ENCODE measurements at places on chromosomes 5 and 9. TPM values are rescaled to one million over a fixed set of nuclear protein-coding genes. Genes with fewer than 3 reads are reported as not detected.

- no peak overlapping the region for H3K27ac ChIP-seq
- no peaks in the 10 kb centered on the region for H3K27me3 ChIP-seq
- no peaks in the 10 kb centered on the region for H3K4me1 ChIP-seq
- no peak overlapping the region for H3K4me3 ChIP-seq
These were observed 386.6 kb upstream of the RPS23 start for GRCh38 chr5:82664732-82665131.

DNA sequence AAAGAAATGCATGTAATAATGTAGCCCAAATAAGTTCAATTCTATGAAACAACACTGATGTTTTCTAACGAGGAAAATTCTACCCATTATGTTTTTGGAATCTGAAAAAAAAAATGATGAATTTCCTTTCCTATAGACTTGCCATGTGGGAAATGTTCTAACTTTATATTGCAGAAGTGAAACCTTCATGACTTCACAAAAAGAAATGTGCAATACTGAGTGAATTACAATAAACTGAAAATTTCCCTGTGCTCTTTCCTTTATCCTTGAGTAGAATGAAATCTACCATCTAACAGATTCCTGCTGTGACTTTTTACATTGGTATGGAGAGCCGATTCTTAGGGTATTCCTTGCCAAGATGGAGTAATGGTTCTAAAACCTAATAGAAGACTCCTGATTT lies 1622.5 kb downstream of the MAT2B start:
- no peak for DNase-seq
- H3K27me3 ChIP-seq: no peaks in the 10 kb centered on the region
- H3K27ac ChIP-seq: no peak overlapping the region
- no peak overlapping the region for H3K4me3 ChIP-seq
- H3K36me3 ChIP-seq: no peaks in the 10 kb centered on the region
- no peaks in the 10 kb centered on the region for H3K4me1 ChIP-seq

DNA sequence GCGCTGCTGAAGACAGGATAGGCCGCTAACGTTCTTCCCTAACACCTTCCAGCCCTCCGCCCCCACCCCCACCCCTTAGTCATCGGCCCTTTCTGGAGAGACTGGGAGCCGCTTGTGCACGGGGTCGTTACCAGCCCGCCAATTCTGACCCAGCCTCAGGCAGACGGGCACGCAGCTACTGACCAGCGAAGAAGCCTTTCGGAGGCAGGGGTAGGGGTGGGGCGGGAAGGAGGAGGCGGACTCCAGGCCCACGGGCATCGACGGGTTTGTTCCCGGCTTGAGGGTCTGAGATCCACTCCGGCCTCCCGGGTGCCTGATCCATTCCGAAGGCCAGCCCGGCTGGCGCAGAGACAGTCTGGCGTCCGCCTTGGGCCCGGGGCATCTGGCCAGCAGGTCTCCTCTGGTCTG lies 729 bp upstream of the HAND1 start:
- peaks cover 41% of the 10 kb centered on the region for H3K4me1 ChIP-seq
- H3K4me3 ChIP-seq: peak overlapping the region; percentile 63
- DNase-seq: no peak
- H3K27me3 ChIP-seq: peaks cover 99% of the 10 kb centered on the region
- H3K27ac ChIP-seq: no peak overlapping the region

Gene AFF4
- total RNA-seq: 63.0 TPM

GRCh38 chr5:36877667-36878391 lies 1.3 kb downstream of the NIPBL start:
- H3K4me1 ChIP-seq: peaks cover 4% of the 10 kb centered on the region
- DNase-seq: no peak
- H3K4me3 ChIP-seq: peak overlapping the region; percentile 96
- H3K27ac ChIP-seq: peak overlapping the region; percentile 100
- no peaks in the 10 kb centered on the region for H3K36me3 ChIP-seq

Gene CCDC171
- 1.7 TPM for total RNA-seq

GRCh38 chr9:137070906-137071275 lies 534 bp upstream of the SAPCD2 start:
- peaks cover 15% of the 10 kb centered on the region for H3K27me3 ChIP-seq
- H3K4me1 ChIP-seq: peaks cover 6% of the 10 kb centered on the region
- no peak overlapping the region for H3K27ac ChIP-seq
- no peaks in the 10 kb centered on the region for H3K36me3 ChIP-seq

- DNase-seq: peak; percentile 33
- peaks cover 19% of the 10 kb centered on the region for H3K4me1 ChIP-seq
- no peaks in the 10 kb centered on the region for H3K36me3 ChIP-seq
- no peaks in the 10 kb centered on the region for H3K27me3 ChIP-seq
These were observed 51.9 kb downstream of the COL27A1 start for GRCh38 chr9:114207034-114207810.

GRCh38 chr5:106985174-106985573 lies 685.6 kb downstream of the EFNA5 start:
- H3K4me3 ChIP-seq: no peak overlapping the region
- no peak overlapping the region for H3K27ac ChIP-seq
- H3K27me3 ChIP-seq: no peaks in the 10 kb centered on the region
- no peaks in the 10 kb centered on the region for H3K36me3 ChIP-seq

GRCh38 chr9:110131499-110131898 lies 76.5 kb downstream of the C9orf152 start:
- no peak for DNase-seq
- peaks cover 54% of the 10 kb centered on the region for H3K4me1 ChIP-seq
- no peaks in the 10 kb centered on the region for H3K27me3 ChIP-seq
- H3K36me3 ChIP-seq: peaks cover 4% of the 10 kb centered on the region

GRCh38 chr5:179974246-179974945 lies 66.7 kb upstream of the TBC1D9B start:
- peaks cover 22% of the 10 kb centered on the region for H3K36me3 ChIP-seq
- H3K4me3 ChIP-seq: no peak overlapping the region
- no peak overlapping the region for H3K27ac ChIP-seq
- no peaks in the 10 kb centered on the region for H3K4me1 ChIP-seq

DNA sequence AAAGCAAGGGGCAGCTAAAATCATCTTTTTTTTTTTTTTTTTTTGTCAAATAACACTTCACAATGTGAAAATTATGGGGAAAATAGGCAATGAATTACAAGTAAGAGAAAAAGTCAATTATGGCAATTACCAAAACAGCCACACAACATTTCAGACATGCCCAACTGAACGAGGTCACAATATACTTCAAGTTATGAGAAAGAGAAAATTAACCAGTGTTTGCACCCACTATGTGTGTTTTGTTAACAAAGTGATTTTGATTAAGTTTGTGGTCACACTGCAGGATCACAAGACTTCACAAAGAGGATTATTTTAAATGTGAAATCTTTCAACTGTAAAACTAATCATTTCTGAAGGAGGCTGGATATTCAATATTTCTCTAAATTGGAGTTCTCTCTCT lies 1032.8 kb upstream of the DMAC1 start:
- no peaks in the 10 kb centered on the region for H3K36me3 ChIP-seq
- no peak overlapping the region for H3K27ac ChIP-seq
- H3K27me3 ChIP-seq: no peaks in the 10 kb centered on the region
- H3K4me1 ChIP-seq: peaks cover 3% of the 10 kb centered on the region
- H3K4me3 ChIP-seq: no peak overlapping the region

DNA sequence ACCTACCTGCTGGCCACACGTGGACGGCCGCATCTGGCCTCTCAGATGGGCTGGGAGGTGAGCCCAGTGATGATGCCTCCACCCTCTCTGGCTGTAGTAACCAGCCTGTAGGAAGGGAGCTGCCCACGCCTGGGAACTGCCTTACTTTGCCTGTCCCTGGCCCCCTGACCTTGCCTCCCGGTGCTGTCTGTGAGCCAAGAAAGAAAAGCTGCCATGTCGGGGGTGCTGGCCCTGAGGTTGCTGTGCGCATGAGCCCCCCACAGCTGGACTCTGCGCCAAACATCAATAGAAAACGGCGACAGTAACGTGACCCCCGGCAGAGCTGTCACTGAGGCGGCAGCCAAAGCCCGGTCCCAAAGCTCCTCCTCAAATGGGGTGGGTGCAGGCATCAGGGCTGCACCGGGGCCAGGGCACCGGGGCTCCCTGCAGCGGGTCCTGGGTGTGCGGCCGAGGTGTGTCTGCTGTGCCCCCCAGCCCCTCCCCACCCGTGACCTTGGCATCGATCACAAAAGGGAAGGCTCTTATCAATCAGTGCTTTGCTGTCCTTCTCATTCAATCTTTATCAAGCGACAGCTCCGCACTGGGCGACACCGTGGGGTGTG lies 15.3 kb upstream of the SLC9A3 start:
- no peak overlapping the region for H3K4me3 ChIP-seq
- no peaks in the 10 kb centered on the region for H3K4me1 ChIP-seq
- H3K27ac ChIP-seq: no peak overlapping the region
- H3K36me3 ChIP-seq: no peaks in the 10 kb centered on the region
- DNase-seq: no peak

DNA sequence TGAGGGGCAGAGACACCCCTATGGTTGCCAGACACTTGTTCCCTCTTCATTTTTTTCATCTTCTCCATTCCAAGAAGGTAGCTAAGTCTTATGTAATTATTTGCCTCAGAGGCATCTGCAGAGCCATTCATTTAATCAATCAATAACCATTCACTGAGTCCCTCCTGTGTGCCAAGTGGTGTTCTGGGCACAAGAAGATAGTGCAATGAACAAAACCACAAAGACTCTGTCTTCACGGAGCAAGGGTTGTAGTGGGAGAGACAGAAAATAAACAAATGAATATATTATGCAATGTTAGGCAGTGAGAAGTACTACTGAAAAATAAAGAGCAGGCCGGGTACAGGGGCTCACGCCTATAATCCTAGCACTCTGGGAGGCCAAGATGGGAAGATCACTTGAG lies 41.4 kb upstream of the CTNNA1 start:
- no peaks in the 10 kb centered on the region for H3K36me3 ChIP-seq
- no peaks in the 10 kb centered on the region for H3K4me1 ChIP-seq
- no peaks in the 10 kb centered on the region for H3K27me3 ChIP-seq
- no peak for DNase-seq
- H3K4me3 ChIP-seq: no peak overlapping the region

GRCh38 chr5:11596657-11597071 lies 307.6 kb downstream of the CTNND2 start:
- no peak for DNase-seq
- H3K4me3 ChIP-seq: no peak overlapping the region
- no peaks in the 10 kb centered on the region for H3K36me3 ChIP-seq

- H3K27ac ChIP-seq: peak overlapping the region; percentile 64
- H3K27me3 ChIP-seq: no peaks in the 10 kb centered on the region
- H3K4me1 ChIP-seq: peaks cover 19% of the 10 kb centered on the region
- DNase-seq: no peak
These were observed 44.2 kb upstream of the ITGA1 start for GRCh38 chr5:52743529-52743928.

- no peaks in the 10 kb centered on the region for H3K27me3 ChIP-seq
- no peak for DNase-seq
- H3K4me3 ChIP-seq: no peak overlapping the region
These were observed 51.8 kb upstream of the CDKN2B start for GRCh38 chr9:22060831-22061383.

GRCh38 chr5:100889165-100889743 lies 13.8 kb downstream of the ST8SIA4 start:
- no peaks in the 10 kb centered on the region for H3K27me3 ChIP-seq
- no peaks in the 10 kb centered on the region for H3K4me1 ChIP-seq
- no peak overlapping the region for H3K4me3 ChIP-seq
- no peak for DNase-seq
- no peaks in the 10 kb centered on the region for H3K36me3 ChIP-seq

GRCh38 chr5:51882647-51883046 lies 499.4 kb downstream of the ISL1 start:
- H3K36me3 ChIP-seq: no peaks in the 10 kb centered on the region
- no peaks in the 10 kb centered on the region for H3K27me3 ChIP-seq
- H3K27ac ChIP-seq: no peak overlapping the region
- H3K4me1 ChIP-seq: no peaks in the 10 kb centered on the region
- no peak for DNase-seq

Gene LCN6
- 130 TPM for total RNA-seq

- DNase-seq: no peak
- H3K27me3 ChIP-seq: no peaks in the 10 kb centered on the region
- no peak overlapping the region for H3K27ac ChIP-seq
- no peaks in the 10 kb centered on the region for H3K4me1 ChIP-seq
- no peaks in the 10 kb centered on the region for H3K36me3 ChIP-seq
These were observed 52.4 kb downstream of the FAM170A start for GRCh38 chr5:119681734-119682133.

Gene FCN2
- not detected for total RNA-seq

GRCh38 chr5:12022444-12022843 lies 118.2 kb upstream of the CTNND2 start:
- no peaks in the 10 kb centered on the region for H3K4me1 ChIP-seq
- H3K4me3 ChIP-seq: no peak overlapping the region
- no peak for DNase-seq
- H3K36me3 ChIP-seq: no peaks in the 10 kb centered on the region

- no peak for DNase-seq
- no peaks in the 10 kb centered on the region for H3K27me3 ChIP-seq
- no peak overlapping the region for H3K27ac ChIP-seq
- no peak overlapping the region for H3K4me3 ChIP-seq
- H3K36me3 ChIP-seq: no peaks in the 10 kb centered on the region
These were observed 148.8 kb upstream of the ZNF608 start for GRCh38 chr5:124895236-124895635.

DNA sequence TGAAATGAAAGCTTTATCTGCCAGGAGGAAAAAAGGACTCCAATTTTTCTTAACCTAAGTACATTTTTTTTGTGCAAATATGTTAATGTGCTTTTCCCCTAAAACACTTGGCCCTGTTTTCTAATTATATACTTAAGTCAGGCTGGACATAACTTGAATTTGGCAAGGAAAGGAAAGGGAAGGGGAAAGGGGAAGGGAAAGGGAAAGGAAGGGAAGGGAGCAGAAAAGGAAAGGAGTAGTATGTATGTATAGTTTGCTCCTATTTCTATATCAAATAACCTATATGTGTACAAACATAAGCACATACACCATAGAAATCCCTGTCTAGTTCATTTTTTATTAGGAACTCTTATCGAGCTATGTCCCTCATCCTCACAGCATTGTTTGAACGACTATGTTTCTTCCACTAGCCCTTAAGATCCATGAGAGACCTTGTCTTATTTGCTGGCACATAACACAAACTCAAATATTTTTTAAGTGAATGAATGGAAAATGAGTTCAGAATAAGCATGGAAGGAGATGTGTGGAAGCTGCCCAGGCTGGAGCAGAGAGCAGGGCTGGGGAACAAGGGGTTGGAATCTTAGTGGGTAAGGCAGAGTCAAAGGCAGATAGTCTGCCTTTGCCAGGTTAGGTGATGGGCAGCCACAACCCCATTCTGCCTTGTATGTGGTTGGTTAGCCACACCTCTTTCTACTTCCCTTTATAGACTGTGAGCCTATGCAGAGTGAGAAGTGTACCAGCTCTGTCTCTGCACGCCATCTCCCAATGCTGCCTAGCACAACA lies 70.0 kb downstream of the KLHL3 start:
- H3K27me3 ChIP-seq: no peaks in the 10 kb centered on the region
- no peak for DNase-seq
- peak overlapping the region; percentile 88 for H3K27ac ChIP-seq
- peaks cover 4% of the 10 kb centered on the region for H3K4me1 ChIP-seq
- H3K36me3 ChIP-seq: no peaks in the 10 kb centered on the region

DNA sequence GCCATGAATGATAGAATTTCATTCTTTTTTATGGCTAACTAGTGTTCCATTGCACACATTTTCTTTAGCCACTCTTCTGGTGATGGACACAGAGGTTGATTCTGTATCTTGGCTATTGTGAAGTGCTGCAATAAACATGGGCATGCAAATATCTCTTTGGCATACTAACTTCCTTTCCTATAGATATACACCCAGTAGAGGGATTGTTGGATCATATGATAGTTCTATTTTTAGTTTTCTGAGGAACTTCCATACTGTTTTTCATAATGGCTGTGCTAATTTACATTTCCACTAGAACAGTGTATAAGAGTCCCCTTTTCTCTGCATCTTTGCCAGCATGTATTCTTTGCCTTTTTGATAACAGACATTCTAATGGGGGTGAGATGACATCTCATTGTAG lies 50.4 kb upstream of the CDK5RAP2 start:
- no peak for DNase-seq
- H3K36me3 ChIP-seq: no peaks in the 10 kb centered on the region
